ENCODE measurements at places on chromosomes 12 and 14.

GRCh38 chr14:61780125-61780524 lies 17.9 kb downstream of the SNAPC1 start:
- no peak for DNase-seq

DNA sequence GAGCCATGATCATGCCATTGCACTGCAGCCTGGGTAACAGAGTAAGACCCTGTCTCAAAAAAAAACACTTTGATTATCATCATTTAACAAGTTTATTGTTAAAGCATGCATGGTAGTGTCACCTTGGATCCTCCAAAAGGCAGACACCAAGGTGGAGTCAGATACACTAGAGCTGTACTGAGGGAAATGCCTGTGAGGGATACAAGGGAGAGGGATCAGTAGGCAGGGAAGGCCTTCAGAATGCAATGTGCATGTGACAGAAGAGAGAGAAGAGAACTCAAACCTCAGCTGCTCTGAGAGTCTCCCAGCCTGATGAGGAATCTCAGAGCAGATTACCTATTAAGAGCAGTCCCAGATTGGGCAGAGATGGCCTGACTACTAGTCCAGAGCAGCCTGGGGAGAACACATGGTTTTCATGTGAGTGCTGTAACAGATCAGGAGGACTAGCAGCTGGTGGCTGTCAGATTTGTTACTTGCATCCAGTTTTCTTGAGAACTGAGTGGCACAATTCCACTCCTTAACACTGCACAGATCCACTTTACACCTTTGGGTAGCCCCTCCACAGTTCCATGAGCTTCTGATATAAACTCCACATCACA lies 38.0 kb upstream of the A2ML1 start:
- DNase-seq, result no peak

DNA sequence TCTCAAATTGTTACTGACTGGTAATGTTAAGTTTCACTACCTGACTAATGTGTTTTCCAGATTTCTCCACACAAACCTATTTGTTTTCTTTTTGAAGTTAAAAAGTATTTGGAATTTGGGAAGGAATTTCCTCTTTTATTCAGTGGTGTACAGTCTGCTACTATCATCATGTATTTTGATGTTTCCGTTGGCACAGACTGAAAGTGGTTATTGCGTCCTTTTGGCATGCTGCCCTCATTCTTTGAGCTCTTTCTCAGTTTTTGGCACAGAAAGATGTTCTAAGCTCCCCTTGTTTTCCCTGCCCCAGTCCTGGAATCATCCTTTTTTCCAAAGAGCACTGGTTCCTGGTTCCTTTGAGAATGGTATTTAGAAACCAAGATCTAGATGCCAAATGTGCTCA lies 31.4 kb upstream of the RTRAF start:
- no peak for DNase-seq

DNA sequence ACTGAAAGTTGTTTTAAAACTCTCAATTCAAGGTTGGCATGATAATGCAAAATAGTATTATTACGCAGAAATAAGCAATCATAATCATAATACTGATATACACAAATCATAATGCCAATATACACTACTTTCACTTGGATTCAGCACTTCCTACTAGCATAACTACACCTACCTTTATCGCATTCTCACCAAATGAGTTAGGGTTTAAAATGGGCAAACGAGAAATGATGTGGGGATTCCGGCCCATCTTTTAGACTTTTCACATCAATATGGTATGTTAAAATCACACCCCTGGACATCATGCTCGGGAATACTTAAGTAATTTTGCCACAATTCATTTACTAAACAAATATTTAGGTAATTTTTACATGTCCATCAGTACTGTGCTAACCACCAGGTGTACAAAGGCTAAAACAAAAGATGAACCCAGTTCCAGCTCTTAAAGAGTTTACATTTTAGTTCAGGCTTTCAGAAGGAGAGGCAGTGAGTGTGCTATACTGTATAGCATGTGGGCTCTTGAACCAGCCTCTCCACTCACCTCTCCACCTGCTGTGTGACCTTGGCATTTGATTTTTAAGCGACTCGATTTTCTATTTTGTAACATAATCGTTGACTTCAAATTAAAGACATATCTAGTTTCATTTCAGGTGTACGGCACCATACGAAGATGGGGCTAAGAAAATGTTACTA lies 1.1 kb upstream of the USP15 start:
- DNase-seq, result no peak

DNA sequence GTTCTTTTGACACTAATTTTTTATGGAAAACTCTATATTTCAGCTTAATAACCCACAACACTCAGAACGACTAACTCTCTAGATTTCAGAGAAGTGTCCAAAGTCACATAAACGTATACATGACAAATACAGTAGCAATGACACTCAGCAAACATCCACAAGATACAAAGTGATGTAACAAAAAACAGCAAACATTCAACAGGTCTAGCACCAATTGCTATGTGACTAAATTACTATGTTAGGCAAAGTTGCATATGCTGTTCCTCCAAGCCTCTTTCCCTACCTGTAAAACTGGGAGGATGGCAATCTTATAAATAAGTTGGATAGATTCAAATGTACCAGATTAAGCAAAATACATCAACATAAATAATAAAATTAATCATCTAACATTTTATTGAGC lies 1.7 kb downstream of the RECQL start:
- DNase-seq, result no peak

GRCh38 chr12:103114296-103115055 lies 157.0 kb downstream of the ASCL1 start:
- DNase-seq, result no peak

- DNase-seq, result no peak
Measured at GRCh38 chr14:81348061-81348460, 52.1 kb downstream of the STON2 start.

DNA sequence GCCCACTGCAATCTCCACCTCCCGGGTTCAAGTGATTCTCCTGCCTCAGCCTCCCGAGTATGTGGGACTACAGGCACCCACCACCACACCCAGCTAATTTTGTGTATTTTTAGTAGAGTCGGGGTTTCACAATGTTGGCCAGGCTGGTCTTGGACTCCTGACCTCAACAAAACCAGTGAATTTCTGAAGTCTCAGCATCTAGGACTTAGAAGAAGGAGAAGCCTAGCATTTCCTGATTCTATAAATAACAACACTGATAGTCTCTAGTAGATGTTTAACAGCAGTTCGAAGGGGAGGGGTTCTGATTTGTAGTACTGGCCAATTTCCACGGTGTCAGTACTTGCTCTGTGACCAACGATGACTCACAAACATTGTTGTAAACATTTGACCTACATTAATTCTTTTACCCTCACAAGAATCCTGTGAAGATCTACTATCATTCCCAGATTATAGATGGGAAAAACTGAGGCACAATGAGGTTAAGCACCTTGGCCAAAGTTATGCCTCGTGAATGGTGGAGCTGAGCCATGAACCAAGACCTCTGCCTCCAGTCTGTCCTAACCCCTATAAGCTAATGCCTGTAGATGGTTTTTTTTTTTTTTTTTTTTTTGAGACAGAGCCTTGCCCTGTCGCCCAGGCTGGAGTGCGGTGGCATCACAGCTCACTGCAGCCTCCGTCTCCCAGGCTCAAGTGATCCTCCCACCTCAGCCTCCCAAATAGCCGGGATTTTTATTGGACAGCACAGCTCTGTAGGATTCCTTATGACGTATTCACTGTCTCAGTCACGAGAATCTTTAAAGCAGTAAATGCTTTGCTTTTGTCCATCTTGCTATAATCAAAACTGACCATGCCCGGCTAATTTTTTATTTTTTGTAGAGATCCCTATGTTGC lies 5.2 kb downstream of the P2RX4 start:
- no peak for DNase-seq

GRCh38 chr14:77026166-77026929 lies 2.2 kb downstream of the IRF2BPL start:
- DNase-seq, result no peak

GRCh38 chr12:18430425-18431048 lies 169.2 kb downstream of the PIK3C2G start:
- DNase-seq, result no peak

DNA sequence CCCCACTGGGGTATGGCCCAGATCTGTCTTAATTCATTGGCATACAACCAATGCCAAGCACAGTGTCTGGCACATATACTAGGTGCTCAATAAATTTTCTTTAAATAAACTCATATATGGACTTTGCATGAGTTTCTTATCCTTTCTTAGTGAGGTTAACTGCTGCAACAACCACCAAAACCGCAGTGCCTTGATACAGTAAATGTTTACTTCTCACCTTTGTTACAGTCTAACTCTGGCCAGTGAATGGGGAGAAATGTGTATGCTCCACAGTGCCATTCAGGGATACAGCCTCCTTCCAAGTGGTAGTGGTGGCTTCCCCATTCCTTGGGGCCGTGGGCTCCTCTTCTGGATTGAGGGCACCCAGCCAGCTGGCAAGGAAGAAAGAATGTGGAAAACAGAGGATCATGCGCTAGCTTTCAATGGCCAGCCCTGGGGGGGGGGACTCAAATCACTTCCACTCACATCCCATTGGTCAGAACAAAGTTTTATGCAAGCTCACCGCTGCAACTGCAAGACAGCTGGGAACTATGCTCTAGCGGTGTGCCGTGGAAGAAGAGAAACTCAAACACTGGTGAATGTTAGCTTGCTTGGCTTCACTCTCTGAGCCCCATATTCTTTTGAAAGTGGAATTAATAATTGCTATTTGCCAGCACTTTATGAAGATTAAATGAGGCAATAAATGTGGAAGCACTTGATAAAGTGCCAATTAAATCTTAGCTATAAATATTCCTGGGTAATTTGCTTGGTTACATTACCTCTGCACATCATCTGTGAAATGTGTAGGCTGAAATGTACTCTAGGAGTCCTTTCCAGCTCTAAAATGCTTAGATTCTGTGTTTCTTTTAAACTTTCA lies 51.0 kb upstream of the SOCS2 start:
- DNase-seq, result no peak

GRCh38 chr14:105019861-105020814 lies 745 bp downstream of the CDCA4 start:
- DNase-seq, result no peak

DNA sequence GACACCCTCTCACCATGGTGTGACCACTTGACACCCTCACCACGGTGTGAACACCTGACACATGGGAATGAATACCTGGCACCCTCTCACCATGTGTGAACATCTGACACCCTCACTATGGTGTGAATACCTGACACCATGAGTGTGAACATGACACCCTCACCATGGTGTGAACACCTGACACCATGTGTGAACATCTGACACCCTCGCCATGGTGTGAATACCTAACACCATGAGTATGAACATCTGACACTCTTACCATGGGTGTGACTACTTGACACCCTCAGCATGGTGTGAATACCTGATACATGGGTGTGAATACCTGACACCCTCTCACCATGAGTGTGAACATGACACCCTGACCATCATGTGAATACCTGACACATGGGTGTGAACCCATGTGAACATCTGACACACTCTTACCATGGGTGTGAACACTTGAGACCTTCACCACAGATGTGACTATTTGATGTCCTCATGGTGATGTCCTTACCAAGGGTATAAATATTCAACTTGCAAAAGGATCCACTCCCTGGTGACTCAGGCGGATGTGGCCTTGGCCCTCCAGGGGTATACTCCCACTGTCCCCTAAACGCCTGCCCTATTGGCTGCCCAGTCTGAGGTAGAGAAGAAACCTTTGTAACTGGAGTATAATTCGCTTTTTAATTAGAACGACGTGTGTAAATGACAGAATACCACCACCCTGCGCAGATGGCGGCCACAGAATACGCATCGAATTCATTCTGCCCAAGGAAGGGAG lies 29.1 kb downstream of the RFLNA start:
- DNase-seq, result no peak

- DNase-seq, result no peak
Measured at GRCh38 chr12:12467688-12468261, 94.9 kb downstream of the DUSP16 start.

DNA sequence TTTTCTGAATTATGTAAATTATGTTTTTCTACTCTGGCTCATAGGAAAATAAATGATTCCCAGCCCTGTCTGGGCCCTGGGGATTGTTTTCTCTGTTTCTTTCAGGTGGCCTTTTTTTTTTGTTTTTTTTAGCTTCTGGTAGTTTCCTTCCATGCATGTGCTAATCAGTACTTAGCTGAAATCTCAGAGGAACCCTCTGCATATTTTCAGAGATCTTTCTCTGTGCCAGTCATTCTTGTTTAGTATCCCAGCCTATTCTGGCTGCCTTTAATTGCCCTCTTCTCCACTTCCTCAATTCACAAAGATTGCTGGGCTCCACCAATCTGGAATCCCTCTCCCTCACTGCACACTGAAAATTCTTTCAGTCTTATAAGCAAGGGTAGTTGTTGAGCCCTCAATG lies 46.9 kb downstream of the CNOT2 start:
- no peak for DNase-seq

GRCh38 chr12:102951841-102952240 lies 5.6 kb upstream of the ASCL1 start:
- no peak for DNase-seq

- no peak for DNase-seq
Measured at GRCh38 chr14:94659256-94659655, 47.1 kb downstream of the SERPINA3 start.

DNA sequence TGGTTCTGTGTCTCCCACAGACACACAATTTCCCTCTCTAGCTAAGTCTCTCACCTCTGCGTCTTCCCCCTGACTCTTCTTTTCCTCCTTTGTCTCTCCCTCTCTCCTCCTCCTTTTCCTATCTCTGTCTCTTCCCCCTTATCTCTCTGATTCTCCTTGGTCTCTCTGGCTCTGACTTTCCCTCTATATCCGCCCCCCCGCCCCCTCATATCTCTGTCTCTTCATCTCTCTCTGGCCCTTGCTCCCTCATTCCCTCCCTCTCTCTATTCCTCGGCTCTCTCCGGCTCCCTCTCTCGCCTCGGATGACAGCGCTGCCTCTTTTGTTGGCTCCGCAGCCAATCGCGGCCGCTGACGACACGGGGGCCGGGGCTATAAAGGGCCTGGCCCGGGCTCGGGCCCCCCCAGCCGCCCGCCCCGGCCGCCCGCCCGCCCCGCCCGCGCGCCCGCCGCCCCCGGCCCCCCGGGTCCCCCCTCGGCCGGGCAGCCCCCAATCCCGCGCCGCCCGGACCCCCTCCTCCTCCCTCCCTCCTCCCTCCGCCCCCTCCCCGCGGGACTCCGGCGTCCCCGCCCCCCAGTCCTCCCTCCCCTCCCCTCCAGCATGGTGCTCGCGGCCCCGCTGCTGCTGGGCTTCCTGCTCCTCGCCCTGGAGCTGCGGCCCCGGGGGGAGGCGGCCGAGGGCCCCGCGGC lies at the start of gene GDF11:
TSS of gene GDF11 (plus strand) at position 404 of the 687 bp plus-strand sequence. CDS start at position 599, 195 bp downstream.
- no peak for DNase-seq

DNA sequence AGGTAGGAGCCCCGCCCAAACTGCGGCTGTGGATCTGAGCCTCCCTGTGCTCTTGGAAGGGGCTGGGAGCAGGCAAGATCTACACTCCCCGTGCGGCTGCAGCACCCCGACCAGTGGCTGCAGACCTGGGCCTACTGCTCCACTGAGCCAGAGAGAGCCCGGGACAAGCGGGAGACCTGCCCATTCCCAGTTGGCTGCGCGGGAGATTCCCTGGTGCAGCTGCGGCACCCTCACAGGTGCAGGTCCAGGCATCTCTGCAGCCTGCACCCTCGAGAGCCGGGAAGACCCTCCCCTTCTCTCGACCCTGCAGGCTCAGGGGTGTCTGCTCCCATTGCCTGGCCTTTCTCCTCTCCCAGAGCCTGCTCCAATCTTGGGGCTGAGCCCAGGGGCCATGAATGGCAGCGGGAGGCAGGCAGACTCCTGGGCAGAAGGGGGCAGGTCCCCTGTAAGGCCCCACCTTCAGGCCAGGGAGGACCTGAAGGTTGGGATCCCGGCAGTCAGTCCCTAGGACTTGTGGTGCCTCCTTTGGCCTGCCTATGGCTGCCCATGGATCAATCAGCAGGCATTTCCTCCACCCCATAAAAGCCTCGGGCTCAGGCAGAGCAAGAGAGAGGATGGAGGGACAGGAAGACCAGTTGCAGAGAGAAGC lies 8.8 kb upstream of the A2M start:
- no peak for DNase-seq

GRCh38 chr12:65384240-65384639 lies 105.8 kb downstream of the MSRB3 start:
- DNase-seq, result no peak
